ENCODE measurements at places on chromosomes 7 and 10.

DNA sequence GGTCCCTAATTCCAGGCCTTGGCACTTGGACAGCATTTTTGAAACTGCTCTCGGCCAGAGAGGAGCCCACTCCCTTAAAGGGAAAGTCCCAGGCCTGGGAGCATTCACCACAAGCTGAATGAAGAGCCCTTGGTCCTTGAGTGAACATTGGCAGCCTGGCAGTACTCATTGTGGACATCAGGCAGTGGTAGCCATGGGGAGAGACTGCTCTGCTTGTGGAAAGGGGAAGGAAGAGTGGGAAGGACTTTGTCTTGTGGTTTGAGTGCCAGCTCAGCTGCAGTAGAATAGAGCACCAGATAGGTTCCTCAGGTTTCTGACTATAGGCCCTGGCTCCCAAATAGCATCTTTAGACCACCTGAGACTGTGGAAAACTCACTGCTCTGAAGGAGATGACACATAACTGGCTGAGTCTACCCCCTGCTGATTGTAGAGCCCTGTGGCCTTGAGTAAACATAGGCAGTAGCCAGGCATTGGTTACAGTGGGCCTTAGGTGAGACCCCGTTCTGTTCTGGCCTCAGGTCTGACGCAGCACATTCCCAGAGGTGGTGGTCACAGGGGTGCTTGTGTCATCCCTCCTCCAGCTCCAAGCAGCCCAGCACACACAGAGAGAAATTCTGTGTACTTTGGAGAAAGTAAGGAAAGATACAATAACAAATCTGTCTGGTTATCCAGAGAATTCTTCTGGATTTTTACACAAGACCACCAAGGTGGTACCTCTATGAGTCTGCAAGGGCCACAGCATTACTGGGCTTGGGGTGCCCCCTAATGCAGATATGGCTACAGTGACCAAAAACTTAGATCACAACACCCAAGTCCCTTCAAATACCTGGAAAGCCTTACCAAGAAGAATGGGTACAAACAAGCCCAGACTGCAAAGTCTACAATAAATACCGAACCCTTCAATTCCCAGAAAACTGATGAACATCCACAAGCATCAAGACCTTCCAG lies 153.8 kb downstream of the GNAI1 start:
- no peaks in the 10 kb centered on the region for H3K4me1 ChIP-seq
- H3K27me3 ChIP-seq, result no peaks in the 10 kb centered on the region
- no peaks in the 10 kb centered on the region for H3K36me3 ChIP-seq

DNA sequence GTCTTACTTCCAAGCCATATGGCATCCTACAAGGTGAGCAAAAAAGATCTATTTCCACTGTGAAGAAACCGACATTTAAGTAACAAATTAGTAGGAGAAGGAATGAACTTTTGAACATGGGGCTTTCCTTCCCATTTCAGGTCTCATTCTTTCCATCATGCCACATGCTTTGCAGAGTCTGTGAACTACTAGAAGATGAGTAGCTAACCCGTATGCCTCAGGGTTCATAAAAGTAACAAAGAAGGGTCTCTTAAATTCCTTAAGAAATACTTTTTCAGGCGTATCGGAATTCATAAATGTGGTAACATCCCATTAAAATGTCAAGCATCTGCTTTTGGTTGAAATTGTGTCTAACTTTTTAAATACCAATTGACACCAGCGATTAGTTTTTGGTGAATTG lies 81.3 kb upstream of the TNS3 start:
- no peaks in the 10 kb centered on the region for H3K4me1 ChIP-seq
- no peaks in the 10 kb centered on the region for H3K36me3 ChIP-seq
- no peak overlapping the region for H3K27ac ChIP-seq
- no peak overlapping the region for H3K4me3 ChIP-seq

- no peak for DNase-seq
- no peaks in the 10 kb centered on the region for H3K36me3 ChIP-seq
- peaks cover 13% of the 10 kb centered on the region for H3K27me3 ChIP-seq
- no peak overlapping the region for H3K4me3 ChIP-seq
- no peak overlapping the region for H3K27ac ChIP-seq
These were observed 234.6 kb upstream of the PITRM1 start for GRCh38 chr10:3407208-3407607.

DNA sequence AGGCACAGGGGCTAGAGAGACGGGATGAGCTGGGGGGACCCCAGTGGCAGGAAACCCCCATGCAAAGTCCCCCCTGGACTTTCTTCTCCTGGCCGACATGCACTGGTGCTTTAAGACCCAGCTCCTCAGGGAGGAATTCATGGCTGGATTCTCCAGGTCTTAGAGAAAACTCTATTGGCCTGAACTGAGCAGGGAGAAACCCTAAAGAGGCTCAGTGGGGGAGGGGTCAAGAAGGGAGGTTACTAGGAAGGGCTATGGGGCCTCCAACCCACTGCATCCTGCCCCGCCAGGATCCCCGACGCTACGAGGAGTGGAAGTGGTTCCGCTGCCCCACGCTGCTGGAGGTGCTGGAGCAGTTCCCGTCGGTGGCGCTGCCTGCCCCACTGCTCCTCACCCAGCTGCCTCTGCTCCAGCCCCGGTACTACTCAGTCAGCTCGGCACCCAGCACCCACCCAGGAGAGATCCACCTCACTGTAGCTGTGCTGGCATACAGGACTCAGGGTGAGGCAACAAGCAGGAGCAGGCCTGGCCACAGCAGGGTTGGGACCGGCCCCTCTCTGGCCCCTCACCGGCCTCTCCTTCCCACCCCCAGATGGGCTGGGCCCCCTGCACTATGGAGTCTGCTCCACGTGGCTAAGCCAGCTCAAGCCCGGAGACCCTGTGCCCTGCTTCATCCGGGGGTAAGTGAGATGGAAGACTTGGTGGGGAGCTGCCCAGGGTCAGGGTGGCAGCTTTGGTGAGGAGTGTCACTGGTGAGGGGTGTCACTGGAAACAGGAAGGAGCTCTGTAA lies 13.8 kb downstream of the ATG9B start:
- peak overlapping the region; percentile 51 for H3K4me3 ChIP-seq
- H3K27ac ChIP-seq, result peak overlapping the region; percentile 78
- peaks cover 65% of the 10 kb centered on the region for H3K4me1 ChIP-seq
- DNase-seq, result peak; percentile 61
- no peaks in the 10 kb centered on the region for H3K27me3 ChIP-seq
- H3K36me3 ChIP-seq, result peaks cover 2% of the 10 kb centered on the region

DNA sequence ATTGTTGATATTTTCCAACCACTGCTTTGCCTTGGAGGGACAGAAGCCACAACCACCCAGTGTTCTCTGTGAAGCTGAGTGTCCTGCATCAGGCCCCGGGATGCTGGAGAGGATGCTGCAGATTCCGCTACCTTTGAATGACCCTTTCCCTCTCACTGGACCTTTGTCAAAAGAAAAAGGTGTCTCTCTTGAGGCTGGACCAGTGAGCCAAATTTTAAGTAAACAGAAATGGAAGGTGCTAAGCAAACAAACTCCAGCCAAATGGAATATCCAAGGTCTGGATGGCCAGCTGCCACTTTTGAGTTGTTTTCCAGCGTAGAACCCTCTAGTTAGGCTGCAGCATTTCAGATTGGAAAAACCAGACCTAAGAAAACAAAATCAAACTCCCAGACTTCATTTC lies 145.5 kb downstream of the TRIL start:
- H3K4me1 ChIP-seq, result no peaks in the 10 kb centered on the region
- H3K4me3 ChIP-seq, result no peak overlapping the region
- no peak overlapping the region for H3K27ac ChIP-seq

GRCh38 chr10:122417667-122418066 lies 36.8 kb upstream of the ARMS2 start:
- no peaks in the 10 kb centered on the region for H3K27me3 ChIP-seq
- no peak for DNase-seq
- no peak overlapping the region for H3K4me3 ChIP-seq
- peaks cover 40% of the 10 kb centered on the region for H3K4me1 ChIP-seq
- H3K27ac ChIP-seq, result no peak overlapping the region

GRCh38 chr7:31890198-31890597 lies 180.0 kb downstream of the PDE1C start:
- no peaks in the 10 kb centered on the region for H3K27me3 ChIP-seq
- DNase-seq, result no peak
- no peaks in the 10 kb centered on the region for H3K4me1 ChIP-seq
- no peaks in the 10 kb centered on the region for H3K36me3 ChIP-seq
- H3K27ac ChIP-seq, result no peak overlapping the region

GRCh38 chr7:98240961-98241673 lies 10.9 kb downstream of the TECPR1 start:
- H3K4me3 ChIP-seq, result no peak overlapping the region
- H3K4me1 ChIP-seq, result no peaks in the 10 kb centered on the region
- H3K36me3 ChIP-seq, result peaks cover 1% of the 10 kb centered on the region
- DNase-seq, result peak; percentile 46
- H3K27ac ChIP-seq, result no peak overlapping the region

DNA sequence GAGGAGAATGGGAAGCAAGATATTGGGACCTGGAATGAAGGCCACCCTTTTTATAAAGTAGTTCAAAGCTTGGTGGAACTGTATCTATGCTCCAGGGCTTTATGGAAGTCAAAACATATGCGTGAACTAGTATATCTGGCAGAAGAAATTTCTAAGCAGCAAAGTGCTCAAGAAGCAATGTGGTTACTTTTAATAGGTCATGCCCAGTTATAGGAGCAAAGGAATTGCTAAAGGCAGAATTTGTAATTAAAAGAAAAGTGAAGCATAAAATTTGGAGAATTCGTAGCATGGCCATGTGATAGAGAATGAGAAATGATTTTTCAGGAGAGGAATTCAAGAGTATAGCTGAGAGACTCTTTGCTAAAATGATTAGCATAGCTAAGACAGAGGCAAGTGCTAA lies 1110.4 kb downstream of the XPNPEP1 start:
- no peaks in the 10 kb centered on the region for H3K27me3 ChIP-seq
- no peaks in the 10 kb centered on the region for H3K36me3 ChIP-seq
- H3K27ac ChIP-seq, result no peak overlapping the region
- DNase-seq, result no peak
- H3K4me3 ChIP-seq, result no peak overlapping the region

GRCh38 chr7:57343901-57344622 lies 105.9 kb upstream of the ZNF716 start:
- no peaks in the 10 kb centered on the region for H3K4me1 ChIP-seq
- no peak overlapping the region for H3K27ac ChIP-seq
- H3K4me3 ChIP-seq, result no peak overlapping the region
- no peaks in the 10 kb centered on the region for H3K36me3 ChIP-seq

GRCh38 chr10:50653142-50653541 lies 29.4 kb upstream of the SGMS1 start:
- H3K4me3 ChIP-seq, result no peak overlapping the region
- peaks cover 18% of the 10 kb centered on the region for H3K4me1 ChIP-seq
- no peaks in the 10 kb centered on the region for H3K36me3 ChIP-seq
- no peak for DNase-seq
- H3K27me3 ChIP-seq, result no peaks in the 10 kb centered on the region

GRCh38 chr7:18086165-18087025 lies 58.7 kb upstream of the PRPS1L1 start:
- H3K4me3 ChIP-seq, result peak overlapping the region; percentile 60
- DNase-seq, result no peak
- peaks cover 2% of the 10 kb centered on the region for H3K36me3 ChIP-seq
- H3K27ac ChIP-seq, result no peak overlapping the region
- peaks cover 7% of the 10 kb centered on the region for H3K4me1 ChIP-seq
- H3K27me3 ChIP-seq, result peaks cover 52% of the 10 kb centered on the region

DNA sequence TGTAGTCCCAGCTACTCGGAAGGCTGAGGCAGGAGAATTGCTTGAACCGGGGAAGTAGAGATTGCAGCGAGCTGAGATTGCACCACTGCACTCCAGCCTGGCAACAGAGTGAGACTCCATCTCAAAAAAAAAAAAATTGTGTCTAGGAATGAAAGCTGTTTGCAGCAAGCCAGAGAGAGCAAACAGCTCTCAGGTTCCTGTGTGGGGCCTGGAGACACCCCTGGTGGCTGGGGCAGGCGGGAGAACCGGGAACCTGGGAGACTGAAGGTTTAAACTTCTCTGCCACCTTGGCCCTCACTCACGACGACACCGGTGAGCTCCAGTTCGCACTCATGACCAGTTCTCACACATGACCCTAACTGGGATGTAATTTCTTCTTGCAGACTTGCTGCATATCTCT lies 13.2 kb upstream of the UNCX start:
- no peak overlapping the region for H3K4me3 ChIP-seq
- H3K27me3 ChIP-seq, result peaks cover 41% of the 10 kb centered on the region
- DNase-seq, result no peak
- no peaks in the 10 kb centered on the region for H3K36me3 ChIP-seq

GRCh38 chr10:26800468-26800867 lies 60.3 kb downstream of the ABI1 start:
- no peak overlapping the region for H3K27ac ChIP-seq
- H3K4me1 ChIP-seq, result peaks cover 24% of the 10 kb centered on the region
- peaks cover 40% of the 10 kb centered on the region for H3K36me3 ChIP-seq
- no peak overlapping the region for H3K4me3 ChIP-seq

DNA sequence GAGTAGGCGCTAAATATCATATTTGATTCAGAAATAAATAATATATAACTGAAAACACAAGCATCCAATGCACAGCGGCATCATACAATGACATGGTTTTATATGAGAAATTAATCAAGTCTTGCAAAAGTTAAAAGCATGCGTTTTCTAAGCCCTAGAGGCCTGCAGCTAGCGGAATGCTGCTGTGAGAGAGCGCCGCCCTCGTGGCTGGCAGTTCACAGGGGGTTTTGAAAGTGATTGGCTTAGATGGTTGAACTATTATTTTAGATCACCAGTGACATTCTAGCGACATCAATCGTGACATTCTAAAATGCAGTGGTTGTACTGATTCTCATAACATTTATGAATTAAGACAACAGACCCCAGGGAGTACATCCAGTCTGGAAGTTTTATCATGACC lies 235.2 kb upstream of the MGMT start:
- no peak for DNase-seq
- peaks cover 10% of the 10 kb centered on the region for H3K4me1 ChIP-seq
- no peak overlapping the region for H3K27ac ChIP-seq
- H3K36me3 ChIP-seq, result no peaks in the 10 kb centered on the region
- no peaks in the 10 kb centered on the region for H3K27me3 ChIP-seq

Data from activated CD8-positive, alpha-beta memory T cell treated with anti-CD3 and anti-CD28 coated beads, Interleukin-2, amount 10 ng/mL, durations not matched to agents 7 days and 5 days (primary cell).